H9 (cell line): ENCODE measurements at places on chromosomes 1 and 21. TPM values are rescaled to one million over a fixed set of nuclear protein-coding genes. Genes with fewer than 3 reads are reported as not detected.

DNA sequence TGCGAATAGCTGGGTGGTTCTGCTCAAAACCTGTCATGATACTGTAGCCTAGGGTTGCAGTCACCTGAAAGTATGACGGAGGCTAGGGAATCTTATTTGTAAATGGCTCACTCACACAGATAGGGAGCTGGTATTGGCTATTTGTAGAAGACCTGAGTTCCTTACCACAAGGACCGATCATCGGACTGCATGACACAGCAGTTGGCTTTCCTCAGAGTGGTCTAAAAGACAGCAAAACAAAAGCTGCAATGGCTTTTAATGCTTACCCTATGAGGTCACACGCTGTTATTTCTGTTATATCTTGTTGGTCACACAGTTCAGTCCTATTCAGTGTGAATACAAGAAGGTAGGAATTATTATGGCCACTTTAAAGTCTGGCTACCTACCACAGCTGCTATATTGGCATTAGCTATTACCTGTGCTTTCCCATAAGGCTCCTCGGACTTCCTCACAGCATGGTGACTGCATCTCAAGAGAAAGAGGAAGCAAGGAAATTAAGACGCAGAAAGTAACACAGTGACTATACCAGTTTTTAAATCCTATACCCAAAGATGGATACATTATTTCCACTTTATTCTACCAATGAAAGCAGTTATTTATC is 68.4 kb upstream of the LRRC7 start:
- DNase-seq = no peak

GRCh38 chr1:90488451-90488850 is 228.7 kb downstream of the BARHL2 start:
- no peak for DNase-seq

TCEA3 gene
- total RNA-seq = 0.29 and 0.37 TPM in 2 replicates

GRCh38 chr1:107181253-107181969 is 40.6 kb downstream of the NTNG1 start:
- DNase-seq = no peak

CAPN8 gene
- total RNA-seq = not detected in 2 replicates
